ENCODE measurements at places on chromosomes 2 and 18.

DNA sequence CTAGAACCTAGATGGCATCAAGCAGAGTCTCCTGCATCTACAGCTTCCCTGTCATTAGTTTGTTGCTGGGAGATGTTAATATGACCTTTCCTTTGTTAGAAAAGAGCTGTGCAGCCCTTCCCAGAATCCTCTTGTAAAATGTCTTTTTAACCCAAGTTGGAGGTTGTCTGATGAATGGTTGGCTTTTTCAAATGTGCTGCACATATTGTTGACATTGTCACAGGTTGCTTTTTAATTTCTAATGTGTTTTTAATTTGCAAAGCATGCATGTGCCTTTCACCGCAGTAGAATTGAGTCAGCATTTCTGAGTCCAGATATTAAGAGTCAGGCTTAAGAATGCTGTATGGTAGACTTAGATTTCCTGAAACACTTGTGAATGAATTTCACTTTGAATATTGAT, 120.8 kb downstream of the GREB1L start:
- no peak overlapping the region for H3K27ac ChIP-seq
- no peaks in the 10 kb centered on the region for H3K27me3 ChIP-seq
- H3K4me1 ChIP-seq, result peaks cover 7% of the 10 kb centered on the region
- DNase-seq, result no peak

DNA sequence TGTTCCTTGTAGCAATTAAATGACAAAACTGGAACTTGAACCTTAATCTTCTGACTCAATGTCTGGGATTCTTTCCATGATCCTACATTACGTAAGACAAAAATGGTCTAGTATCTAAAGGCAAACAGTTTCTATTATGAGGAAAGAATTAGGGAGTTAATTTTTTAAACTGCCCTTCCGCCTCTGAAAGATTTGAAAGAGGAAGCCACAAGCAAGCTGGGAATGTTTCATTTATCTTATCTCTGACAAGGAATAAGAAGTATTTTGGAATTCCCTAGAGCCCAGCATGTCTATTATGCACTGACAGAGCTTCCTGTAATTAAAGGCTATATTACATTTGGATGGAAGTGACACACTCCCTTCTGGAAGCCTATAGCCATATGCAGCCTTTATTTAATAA, 558.8 kb upstream of the CDH2 start:
- H3K27me3 ChIP-seq, result no peaks in the 10 kb centered on the region
- DNase-seq, result no peak
- no peak overlapping the region for H3K27ac ChIP-seq
- no peaks in the 10 kb centered on the region for H3K4me1 ChIP-seq

DNA sequence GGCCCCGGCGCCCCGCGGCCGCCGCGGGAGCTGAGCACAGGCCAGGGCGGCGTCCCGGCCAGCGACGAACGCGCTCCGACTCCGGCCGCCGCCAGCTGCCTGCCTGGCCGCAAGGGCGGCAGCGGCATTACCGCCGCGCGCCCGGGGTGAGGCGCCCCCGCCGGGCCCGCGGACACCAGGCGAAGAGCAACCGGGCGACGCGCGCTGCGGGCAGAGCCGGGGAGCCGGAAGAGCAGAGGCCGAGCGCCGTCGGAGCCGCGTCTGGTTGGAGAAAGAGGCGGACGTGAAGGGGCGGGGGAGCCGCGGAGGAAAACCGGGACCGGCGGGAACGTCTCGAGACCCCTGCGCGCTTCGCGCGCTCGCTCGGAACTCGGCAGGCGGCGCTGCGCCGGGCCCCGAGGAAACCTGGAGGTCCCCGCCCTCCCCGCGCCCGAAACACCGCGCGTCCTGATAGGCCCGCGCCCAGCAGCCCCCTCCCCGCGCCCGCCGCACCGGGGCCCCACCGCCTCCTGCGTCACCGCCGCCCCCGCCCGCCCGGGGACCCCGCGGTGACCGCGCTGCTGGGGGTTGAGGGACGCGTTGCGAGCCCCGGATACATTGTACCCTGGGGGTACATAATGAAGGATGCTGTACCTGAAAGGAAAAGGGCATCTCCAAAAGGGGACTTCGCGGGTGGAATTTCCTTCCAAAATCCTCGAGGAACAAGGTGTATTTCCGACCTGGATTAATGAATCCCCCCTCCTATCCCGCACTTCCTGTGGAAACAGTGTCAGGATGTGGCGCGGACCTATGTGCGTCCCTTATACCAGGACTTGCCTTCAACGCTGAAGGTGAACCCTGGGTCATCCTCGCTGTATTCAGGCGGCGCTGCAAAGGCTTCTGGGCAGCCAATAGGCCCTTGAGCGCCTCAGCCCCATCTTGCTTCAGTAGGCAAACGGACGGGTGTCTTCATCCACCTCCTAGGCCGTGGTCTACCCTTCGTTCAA, 1.0 kb upstream of the B4GALT6 start:
- peak overlapping the region; percentile 86 for H3K4me3 ChIP-seq
- H3K27ac ChIP-seq, result peak overlapping the region; percentile 93
- DNase-seq, result peak; percentile 90
- no peaks in the 10 kb centered on the region for H3K27me3 ChIP-seq
- H3K4me1 ChIP-seq, result peaks cover 1% of the 10 kb centered on the region

- H3K36me3 ChIP-seq, result no peaks in the 10 kb centered on the region
- H3K4me3 ChIP-seq, result no peak overlapping the region
- no peaks in the 10 kb centered on the region for H3K27me3 ChIP-seq
These were observed 2193.8 kb upstream of the PIK3C3 start for GRCh38 chr18:39761273-39761672.

DNA sequence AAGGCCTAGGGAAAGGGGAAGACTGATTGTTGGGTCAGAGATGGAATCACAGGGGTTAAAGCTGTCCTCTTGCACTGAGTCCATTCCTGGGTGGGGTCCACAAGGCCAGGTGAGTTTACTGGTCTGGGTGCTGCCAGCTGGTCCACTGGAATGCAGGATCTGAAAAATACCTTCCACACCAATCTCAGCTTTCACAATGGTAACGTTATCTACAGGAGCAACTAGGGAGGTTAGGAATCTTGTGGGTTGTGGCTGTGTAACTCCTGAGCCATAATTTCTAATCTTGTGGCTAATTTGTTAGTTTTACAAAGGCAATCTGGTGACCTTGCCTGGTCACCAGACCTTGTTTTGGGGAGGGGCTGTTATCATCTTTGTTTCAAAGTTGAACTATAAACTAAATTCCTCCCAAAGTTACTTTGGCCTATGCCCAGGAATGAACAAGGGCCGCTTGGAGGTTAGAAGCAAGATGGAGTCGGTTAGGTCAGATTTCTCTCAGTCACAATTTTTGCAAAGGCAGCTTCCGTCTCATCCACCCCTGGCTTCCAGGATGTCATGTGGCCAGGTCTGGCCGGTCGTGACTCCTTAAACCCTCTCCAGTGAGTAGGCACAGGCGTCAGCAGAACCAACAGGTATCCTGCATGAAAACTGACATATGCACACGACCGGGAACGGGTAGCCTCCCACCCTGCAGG, 123.3 kb upstream of the SH3BP4 start:
- DNase-seq, result no peak
- no peak overlapping the region for H3K4me3 ChIP-seq
- no peaks in the 10 kb centered on the region for H3K36me3 ChIP-seq
- peaks cover 9% of the 10 kb centered on the region for H3K4me1 ChIP-seq
- H3K27ac ChIP-seq, result no peak overlapping the region

- H3K4me3 ChIP-seq, result no peak overlapping the region
- peaks cover 16% of the 10 kb centered on the region for H3K4me1 ChIP-seq
- DNase-seq, result no peak
- H3K27ac ChIP-seq, result peak overlapping the region; percentile 89
These were observed 172.6 kb upstream of the PID1 start for GRCh38 chr2:229443546-229444268.

GRCh38 chr2:136051725-136052048, 66.3 kb upstream of the DARS1 start:
- no peak overlapping the region for H3K4me3 ChIP-seq
- no peaks in the 10 kb centered on the region for H3K36me3 ChIP-seq
- H3K27ac ChIP-seq, result no peak overlapping the region
- H3K4me1 ChIP-seq, result no peaks in the 10 kb centered on the region
- H3K27me3 ChIP-seq, result no peaks in the 10 kb centered on the region
- DNase-seq, result no peak

- no peaks in the 10 kb centered on the region for H3K27me3 ChIP-seq
- no peak overlapping the region for H3K27ac ChIP-seq
- no peaks in the 10 kb centered on the region for H3K36me3 ChIP-seq
- peaks cover 25% of the 10 kb centered on the region for H3K4me1 ChIP-seq
These were observed 83.0 kb downstream of the MOGAT1 start for GRCh38 chr2:222754324-222754930.

DNA sequence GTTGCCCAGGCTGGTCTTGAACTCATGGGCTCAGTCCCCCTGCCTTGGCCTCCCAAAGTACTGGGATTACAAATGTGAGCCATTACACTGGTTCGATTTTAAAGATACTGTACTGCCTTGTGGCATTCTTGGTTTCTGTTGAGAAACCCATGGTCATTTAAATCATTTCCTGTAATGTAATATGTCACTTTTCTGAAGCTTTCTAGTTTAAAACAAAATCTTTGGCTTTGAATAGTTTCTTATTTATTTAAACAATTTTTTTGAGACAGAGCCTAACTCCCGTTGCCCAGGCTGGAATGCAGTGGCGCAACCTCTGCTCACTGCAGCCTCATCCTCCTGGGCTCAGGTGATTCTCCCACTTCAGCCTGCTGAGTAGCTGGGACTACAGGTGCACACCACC, 8.9 kb downstream of the ZNF512 start:
- no peak overlapping the region for H3K4me3 ChIP-seq
- DNase-seq, result no peak
- H3K27ac ChIP-seq, result no peak overlapping the region
- no peaks in the 10 kb centered on the region for H3K36me3 ChIP-seq
- H3K27me3 ChIP-seq, result no peaks in the 10 kb centered on the region

- H3K4me1 ChIP-seq, result no peaks in the 10 kb centered on the region
- H3K36me3 ChIP-seq, result no peaks in the 10 kb centered on the region
- no peak overlapping the region for H3K27ac ChIP-seq
- no peak for DNase-seq
These were observed 735.7 kb upstream of the SLC8A1 start for GRCh38 chr2:41187376-41188122.

DNA sequence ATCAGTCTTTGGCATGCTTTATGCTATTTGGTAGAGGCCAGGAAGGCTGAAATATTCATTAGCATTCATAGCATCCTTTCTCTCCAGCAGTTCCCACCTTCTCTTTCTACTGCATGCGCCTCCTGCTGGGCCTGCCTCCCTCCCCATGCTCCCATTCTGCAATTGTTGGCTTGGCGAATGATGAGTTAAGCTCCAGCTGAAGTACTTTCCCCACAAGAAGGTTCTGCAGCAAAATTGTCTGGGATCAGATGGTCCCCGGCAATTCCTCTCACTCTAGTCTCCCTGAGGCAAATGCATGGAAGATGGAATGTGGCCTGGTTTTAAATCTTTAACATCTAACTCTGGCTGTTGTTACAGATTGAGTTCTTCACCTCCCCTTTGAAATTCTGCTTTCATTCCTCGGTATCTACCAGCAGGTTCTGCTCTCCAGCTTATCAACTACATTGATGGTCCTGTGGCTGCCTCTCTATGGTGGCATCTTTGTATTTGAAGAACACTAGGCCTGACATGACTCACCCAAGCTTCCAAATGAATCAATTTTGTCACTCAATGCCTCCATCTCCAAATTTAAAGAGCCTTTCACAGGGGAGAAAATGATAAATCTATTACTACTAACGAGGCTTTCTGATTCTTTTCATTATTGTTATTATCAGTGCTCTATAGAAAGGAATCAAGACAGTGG, 55.9 kb downstream of the KCTD18 start:
- no peaks in the 10 kb centered on the region for H3K27me3 ChIP-seq
- H3K27ac ChIP-seq, result no peak overlapping the region
- H3K4me3 ChIP-seq, result no peak overlapping the region
- H3K36me3 ChIP-seq, result no peaks in the 10 kb centered on the region
- DNase-seq, result no peak
- no peaks in the 10 kb centered on the region for H3K4me1 ChIP-seq

DNA sequence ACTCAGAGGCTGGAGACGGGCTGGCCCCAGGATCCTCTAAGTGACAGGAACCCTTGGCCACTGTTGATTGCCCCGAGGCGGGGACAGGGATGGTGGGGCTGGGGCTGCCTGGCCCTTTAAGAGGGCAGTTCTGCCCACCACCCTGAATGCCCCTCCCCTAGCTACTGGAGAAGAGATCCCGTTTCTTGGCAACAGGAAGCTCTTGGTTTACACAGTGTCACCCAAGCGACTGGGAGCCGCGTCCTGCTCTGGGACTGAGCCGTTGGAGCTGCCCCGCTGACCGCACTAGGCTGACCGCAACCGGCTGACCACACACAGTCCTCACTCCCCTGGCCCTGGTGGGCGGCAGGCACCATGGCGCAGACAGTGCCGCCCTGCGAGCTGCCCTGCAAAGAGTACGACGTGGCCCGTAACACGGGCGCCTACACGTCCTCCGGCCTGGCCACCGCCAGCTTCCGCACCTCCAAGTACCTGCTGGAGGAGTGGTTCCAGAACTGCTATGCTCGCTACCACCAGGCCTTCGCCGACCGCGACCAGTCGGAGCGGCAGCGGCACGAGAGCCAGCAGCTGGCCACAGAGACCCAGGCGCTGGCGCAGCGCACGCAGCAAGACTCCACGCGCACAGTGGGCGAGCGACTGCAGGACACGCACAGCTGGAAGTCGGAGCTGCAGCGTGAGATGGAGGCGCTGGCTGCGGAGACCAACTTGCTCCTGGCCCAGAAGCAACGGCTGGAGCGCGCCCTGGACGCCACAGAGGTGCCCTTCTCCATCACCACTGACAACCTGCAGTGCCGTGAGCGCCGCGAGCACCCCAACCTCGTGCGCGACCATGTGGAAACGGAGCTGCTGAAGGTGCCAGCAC, at the start of gene TEKT4:
TEKT4 (plus strand) TSS at position 205 of the 862 bp plus-strand sequence; CDS start at position 355, 150 bp downstream.
- no peaks in the 10 kb centered on the region for H3K4me1 ChIP-seq
- H3K27me3 ChIP-seq, result no peaks in the 10 kb centered on the region
- no peak within 1 kb of the TSS for H3K4me3 ChIP-seq
- H3K36me3 ChIP-seq, result no peaks in the 10 kb centered on the region
- no peak within 1 kb of the TSS for H3K27ac ChIP-seq
- no peak for DNase-seq

DNA sequence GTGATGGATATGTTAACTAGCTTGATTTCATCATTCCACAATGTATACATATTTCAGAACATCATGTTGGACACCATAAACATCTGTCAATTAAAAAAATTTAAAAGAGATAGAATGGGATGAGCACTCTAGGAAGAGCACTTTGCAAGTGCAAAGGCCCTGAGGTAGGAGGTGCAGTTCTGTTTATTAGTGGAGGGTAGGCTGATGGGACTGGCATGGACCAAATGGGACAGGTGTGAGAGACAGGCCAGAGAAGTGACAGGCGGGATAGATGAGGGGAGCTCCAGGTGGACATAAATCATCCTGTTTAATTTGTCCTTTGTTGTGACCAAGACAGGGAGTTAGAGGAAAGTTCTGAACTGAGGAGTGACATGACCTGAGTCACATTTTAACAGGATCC, 477.9 kb downstream of the TSN start:
- H3K27ac ChIP-seq, result no peak overlapping the region
- no peaks in the 10 kb centered on the region for H3K4me1 ChIP-seq
